GOT3 (cell line): ENCODE measurements at places on chromosomes 3 and 15.

DNA sequence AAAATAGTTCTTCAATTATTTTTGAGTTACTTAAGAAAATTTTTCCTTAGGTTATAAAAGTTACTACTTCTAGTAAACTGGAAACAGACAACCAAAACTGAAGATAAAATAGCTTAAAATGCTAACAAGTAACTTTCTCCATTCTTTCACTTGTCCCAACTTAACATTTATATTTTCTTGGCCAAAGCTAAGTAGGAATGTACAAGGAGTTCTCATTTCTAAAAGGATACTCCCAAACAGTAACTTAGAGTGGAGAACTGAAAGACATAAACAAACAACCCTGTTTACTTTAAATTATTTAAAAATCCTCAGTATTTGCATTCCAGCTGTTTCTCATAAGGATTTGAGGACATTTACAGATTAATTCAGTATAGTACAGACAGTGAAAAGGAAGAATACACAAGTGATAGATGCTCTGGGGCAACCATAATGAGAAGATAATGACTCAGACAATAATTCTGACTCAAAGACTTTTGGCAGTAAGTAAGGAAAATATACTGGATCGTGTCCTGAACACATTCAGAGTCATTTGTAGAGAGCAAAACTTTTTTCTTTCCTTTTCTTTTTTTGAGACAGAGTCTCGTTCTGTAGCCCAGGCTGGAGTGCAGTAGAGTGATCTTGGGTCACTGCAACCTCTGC, 29.2 kb upstream of the ANXA2 start:
- no peak for DNase-seq

DNA sequence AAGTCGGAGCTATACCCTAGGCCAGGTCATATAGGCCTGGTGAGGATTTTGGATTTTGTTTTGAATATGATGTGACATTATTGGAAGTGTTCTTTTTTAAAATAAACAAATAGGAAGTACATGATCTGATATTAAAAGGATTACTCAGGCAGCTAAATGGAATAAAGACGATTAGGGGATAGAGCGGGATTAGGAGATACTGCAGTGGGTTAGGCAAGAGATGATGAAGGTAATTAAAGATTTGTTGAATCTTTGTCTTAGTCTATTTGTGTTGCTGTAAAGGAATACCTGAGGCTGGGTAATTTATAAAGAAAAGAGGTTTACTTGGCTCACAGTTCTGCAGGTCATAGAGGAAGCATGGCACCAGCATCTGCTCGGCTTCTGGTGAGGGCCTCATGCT, 21.3 kb downstream of the KIF15 start:
- no peak for DNase-seq

- no peak for DNase-seq
These were observed 948.0 kb downstream of the NAALADL2 start for GRCh38 chr3:175807175-175807574.

DNA sequence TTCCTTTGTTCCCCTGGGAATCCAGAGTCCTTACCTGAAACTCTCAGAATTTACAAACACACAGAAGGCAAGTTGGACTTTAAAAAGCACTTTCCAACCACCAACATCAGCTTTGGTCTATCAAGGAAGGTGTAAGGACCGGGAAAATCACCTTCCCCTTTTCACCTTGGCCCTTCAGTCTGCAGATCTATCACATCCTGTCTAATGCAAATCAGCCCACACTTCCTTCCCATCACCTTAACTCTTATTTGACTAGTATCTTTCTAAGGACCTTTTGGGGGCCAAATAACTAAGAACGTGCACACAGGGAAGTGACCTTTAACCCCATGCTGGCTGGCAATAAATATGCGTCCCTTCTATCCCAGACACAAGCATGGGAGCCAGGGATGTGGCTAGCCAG, 320.6 kb downstream of the ARRDC4 start:
- no peak for DNase-seq

DNA sequence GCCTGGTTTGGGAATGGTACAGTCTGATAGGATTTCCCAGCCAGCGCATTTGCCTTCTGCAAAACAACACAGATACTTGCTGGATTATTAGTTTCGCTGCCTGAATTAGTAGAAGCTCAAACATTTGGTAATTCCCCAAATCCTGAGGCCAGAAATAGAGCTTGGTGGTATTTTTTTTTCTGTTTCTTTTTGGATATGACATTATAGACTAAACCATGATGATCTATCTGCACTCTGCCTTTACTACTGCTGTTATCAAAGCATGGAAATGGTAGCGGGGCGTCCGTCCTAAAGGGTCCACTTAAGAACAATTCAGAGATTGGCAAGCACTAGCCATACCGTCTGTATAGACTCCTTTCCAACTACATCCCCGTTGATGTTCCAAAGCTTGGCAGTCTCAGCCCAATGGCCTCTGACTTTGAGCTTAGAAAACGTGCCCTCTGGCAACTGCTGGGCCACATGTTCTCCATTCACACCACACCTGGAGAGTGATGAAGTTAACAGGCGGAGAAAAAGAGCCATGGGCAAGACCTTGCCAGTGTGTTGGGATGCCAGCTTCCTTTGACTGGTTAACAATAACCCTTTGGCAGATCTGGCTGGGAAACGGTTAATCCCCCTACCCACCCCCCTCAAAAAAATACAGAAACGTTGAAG, 241.0 kb upstream of the NR2F2 start:
- no peak for DNase-seq

- DNase-seq = no peak
These were observed 989 bp upstream of the VGLL3 start for GRCh38 chr3:86991840-86992435.
